ENCODE measurements at places on chromosomes 6 and 20.

DNA sequence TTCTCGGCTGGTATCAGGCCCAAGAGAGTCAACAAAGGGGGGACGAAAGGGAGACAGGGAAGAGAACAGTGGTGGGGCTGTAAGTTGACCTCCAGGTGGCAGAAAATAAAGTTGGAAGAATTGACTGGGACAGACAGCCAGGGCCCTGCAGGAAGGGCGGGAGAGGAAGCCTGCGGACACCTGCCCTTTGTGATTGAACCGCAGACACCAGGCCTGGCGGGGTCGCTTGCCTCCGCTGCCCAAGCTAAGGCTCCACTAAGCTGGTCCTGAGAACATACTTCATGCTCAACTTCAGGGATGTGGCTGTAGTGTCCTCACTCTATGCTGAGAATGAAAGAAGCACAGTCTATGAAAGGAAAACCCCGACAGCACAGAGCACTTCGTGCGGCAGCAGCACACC is 53.8 kb downstream of the RPP40 start:
- DNase-seq: no peak

DNA sequence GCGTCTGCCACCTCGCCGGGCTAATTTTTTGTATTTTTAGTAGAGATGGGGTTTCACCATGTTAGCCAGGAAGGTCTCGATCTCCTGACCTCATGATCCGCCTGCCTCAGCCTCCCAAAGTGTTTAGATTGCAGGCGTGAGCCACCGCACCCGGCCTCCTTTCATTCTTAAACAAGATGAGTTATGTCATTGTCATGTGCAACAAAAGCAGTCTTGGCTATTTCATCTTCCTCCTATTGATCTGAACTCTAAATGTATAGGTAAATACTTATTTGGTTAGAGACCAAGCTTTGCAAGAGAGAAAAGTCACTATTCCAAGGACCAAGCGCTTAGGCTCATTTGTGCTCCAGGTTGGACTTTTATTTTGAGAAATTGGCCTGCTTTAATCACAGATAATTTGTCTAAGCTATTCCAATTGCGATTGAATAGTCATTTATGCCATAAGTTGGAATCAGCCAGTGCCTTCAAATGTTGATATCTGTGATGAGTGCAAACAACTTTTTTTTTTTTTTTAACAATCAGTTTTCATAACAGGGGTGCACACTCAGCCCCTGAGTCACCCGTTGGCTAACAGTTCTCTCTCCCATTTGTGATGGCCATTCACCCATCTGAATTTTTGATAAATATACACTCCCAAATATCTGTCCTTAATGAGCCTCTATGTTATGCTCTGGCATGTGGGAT is 167.3 kb downstream of the BCAS1 start:
- DNase-seq: no peak

DNA sequence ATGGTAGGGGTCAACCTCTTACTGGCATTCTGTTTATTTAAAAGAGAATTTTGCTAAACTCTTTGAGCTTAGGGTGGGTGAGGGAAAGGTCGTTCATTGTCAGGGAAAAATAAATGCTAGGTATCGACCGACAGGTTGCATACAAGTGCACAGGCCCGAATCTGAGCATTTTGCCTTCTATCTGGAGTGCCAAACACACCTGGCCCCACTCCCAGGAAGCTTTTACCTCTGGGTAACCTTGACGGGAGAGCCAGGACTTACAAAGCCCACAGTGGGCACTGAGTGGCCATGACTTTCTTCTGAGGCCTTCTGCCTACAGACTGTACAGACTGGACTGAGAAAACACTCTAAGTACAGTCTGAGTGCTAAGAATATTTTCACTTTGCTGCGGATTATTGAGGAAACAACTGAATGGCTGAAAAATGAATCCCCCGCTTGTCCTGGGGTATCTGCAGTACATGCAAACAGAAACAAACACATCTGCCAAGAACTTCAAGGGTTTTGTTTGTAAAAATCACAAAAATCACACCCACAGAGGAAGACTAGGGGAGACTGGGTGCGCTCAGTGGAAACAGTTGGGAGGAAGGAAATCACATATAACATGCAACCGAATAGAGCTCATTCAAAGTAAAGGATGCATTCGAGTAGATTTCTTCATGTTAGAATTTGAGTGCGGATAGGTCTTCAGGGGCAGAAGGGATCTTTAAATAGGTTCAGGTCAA is 152.8 kb downstream of the NFATC2 start:
- no peak for DNase-seq

DNA sequence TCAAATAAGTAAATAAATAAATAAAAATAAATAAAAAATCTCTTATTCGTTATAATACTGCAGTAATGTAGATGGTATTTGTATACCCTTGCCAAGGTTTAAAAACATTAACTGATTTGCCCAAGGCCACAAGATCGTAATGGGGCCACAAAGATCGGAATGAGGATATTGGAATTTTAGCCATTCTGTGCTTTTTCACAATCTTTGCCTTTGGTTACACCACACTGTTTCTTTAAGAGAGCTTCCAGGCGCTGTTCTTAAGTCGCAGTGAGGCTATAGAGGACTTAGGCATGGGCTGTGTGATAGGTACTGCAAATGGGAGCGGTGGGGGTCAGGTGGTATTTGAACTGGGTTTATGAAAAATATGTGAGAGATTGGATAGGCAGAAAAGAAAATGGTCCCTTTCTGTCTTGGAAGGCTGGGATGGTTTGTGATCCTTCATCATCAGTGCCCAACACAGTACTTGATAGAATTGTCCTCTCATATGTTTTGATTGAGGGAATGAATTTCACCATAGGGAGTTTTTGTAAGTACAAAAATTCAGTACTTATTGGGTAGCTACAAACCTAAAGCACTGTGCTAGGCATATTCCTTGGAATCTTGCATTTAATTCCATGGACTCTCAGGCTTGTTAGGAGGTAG is 1.4 kb downstream of the NUS1 start:
- no peak for DNase-seq

DNA sequence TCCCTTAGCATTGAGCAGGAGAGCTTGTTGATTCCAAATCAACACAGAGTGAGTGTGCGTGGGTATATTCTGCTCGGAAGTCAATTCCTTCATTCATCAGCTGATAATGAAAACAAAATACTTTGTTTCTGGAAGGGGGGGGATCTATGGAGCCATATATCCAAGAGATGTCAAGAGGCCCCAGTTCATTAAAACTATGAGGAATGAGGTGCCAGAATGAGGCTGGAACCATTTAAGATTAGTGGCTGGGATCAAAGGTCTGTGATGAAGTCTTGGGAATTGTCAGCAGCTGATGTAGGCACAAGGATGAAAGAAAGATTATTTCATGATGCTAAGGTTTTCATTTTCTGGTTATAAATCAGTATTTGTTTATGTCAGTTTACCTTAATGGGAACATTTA is 30.5 kb upstream of the PLEKHG1 start:
- no peak for DNase-seq

GRCh38 chr6:113187661-113188060 is 669.5 kb upstream of the MARCKS start:
- no peak for DNase-seq

GRCh38 chr6:2213086-2213485 is 32.3 kb downstream of the GMDS start:
- DNase-seq: no peak

DNA sequence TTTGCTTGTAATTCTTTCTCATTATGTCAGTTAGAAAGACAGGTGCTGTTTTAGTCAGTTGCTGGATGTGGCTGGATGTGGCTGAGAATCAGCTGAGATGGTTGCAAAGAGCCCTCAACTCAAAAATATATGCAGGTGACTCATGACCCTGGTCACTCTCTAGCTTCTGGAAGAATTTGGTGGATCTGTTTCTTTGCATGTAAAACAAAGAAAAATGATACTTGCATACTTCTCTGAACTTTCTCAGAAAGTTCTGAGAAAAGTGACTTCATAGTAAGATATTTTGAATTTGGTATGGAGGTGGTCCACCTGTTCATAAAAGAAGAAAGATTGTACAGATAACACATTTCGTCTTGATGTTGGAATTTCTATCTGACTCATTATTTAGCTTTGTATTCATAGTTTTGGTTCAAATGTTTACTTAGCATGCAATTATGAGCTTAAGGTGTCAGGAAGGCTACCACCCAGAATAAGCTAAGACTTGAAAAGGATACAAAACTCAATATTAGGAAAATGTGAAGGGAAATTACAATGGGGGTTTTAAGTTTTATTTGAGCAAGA is 163.2 kb upstream of the OLIG3 start:
- DNase-seq: no peak

- DNase-seq: no peak
Observed at GRCh38 chr6:18692929-18693685, 306.0 kb downstream of the RNF144B start.

DNA sequence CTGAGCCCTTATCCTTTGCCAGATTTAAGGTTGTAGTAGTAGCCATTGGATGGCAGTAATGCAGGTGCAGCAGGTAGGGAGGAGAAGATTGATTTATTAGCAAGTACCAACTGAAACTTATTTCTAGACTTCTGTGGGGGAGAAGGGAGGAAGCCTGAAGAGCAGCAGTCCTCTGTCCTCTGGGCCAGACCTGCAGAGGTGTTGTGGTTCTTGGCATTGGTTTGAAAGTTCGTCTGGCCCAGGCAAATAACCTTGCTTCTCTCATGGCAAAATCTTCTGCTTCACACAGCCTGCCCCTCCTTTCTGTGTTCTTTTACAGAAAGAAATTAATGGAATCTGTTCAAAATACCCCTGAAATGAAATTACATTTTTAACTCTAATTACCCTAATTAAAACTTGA is 24.5 kb downstream of the RALY start:
- no peak for DNase-seq

DNA sequence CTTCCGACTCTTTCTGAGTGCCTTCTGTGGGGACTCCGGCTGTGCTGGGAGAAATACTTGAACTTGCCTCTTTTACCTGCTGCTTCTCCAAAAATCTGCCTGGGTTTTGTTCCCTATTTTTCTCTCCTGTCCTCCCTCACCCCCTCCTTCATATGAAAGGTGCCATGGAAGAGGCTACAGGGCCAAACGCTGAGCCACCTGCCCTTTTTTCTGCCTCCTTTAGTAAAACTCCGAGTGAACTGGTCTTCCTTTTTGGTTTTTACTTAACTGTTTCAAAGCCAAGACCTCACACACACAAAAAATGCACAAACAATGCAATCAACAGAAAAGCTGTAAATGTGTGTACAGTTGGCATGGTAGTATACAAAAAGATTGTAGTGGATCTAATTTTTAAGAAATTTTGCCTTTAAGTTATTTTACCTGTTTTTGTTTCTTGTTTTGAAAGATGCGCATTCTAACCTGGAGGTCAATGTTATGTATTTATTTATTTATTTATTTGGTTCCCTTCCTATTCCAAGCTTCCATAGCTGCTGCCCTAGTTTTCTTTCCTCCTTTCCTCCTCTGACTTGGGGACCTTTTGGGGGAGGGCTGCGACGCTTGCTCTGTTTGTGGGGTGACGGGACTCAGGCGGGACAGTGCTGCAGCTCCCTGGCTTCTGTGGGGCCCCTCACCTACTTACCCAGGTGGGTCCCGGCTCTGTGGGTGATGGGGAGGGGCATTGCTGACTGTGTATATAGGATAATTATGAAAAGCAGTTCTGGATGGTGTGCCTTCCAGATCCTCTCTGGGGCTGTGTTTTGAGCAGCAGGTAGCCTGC is 4.8 kb downstream of the PIM1 start:
- DNase-seq: no peak

- no peak for DNase-seq
Observed at GRCh38 chr6:118502169-118502568, 45.9 kb upstream of the PLN start.

- no peak for DNase-seq
Observed at GRCh38 chr6:28635547-28636158, 110.0 kb downstream of the GPX5 start.

GRCh38 chr20:15642109-15642508 is 931.1 kb downstream of the KIF16B start:
- no peak for DNase-seq

DNA sequence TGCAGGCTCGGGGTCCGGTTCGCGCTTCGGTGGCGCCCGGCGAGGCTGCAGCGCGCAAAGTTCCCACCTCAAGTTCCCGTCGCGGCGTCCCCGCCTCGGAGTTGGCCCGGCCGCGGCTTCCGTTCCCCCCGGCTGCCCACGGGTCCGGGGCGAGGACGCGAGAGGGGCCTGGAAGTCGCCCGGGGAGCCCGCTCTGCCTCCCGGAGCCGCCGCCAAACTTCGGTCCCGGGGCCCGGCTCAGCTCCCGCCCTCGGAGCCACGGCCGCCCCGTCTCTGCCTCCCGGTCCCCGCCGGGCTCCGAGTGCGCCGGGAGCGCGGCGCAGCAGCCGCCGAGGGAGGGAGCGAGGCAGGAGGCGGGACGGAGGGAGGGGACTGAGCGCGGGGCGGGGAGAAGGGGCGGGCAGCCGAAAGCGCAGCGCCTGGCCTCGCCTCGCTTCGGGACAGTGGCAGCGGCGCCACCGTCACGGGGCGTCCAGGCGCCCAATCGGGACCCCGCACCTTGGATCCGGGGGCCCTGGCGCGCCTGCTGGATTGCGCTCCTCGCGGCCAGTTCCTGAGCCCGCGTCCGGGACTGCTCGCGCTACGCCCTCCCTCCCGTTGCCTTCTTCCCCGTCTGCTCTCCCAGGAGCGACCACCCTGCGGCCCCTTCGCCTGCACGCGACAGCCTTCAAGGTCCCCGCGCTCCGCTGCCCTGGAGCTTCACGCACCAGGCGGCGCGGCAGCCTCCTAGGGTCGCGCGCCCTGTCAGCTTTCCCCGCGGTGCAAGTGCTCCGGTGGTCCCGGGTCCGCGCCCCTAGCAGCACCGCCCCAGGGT is at the start of gene KCNG1:
Gene KCNG1 (minus strand): TSS at position 305 of the 814 bp plus-strand sequence. CDS start 12,769 bp downstream, outside the sequence.
- peak; percentile 84 for DNase-seq

- DNase-seq: no peak
Observed at GRCh38 chr6:111207141-111207858, 120.0 kb downstream of the SLC16A10 start.

DNA sequence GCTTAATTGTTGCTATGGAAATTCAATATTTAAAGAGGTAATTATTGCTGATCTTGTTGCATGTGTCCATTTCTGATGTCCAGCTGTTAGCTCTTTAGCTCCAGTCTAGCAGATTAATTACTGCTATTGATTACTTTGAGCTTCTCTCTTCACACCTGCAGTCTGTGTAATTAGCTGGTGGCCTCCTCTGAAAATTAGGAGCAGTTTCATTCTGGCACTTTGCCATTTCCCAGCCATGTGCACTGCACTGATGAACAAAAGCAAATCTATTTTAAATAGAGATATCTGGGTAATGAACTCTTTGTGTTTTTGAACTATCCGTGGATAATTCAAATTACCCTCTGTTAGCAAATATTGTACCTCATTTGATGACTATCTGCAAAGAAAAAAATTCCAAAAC is 275.9 kb downstream of the RNF144B start:
- DNase-seq: no peak

- DNase-seq: no peak
Observed at GRCh38 chr6:62746968-62747367, 460.9 kb upstream of the KHDRBS2 start.

GRCh38 chr6:166365806-166366205 is 16.9 kb downstream of the MPC1 start:
- no peak for DNase-seq

DNA sequence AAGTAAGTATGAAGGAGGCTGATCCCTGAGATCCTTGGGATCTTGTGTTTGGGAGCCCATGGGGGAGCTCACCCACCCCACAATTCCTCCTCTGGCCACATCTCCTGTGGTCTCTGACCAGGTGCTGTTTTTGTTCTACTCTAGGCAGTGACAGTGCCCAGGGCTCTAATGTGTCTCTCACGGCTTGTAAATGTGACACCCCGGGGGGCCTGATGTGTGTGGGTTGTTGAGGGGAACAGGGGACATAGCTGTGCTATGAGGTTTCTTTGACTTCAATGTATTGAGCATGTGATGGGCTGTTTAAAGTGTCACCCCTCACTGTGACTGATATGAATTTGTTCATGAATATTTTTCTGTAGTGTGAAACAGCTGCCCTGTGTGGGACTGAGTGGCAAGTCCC is 2.8 kb downstream of the HLA-G start:
- no peak for DNase-seq

GRCh38 chr20:43955062-43955749 is 40.6 kb downstream of the TOX2 start:
- peak; percentile 97 for DNase-seq

Data from HS-5 (cell line).